ENCODE measurements at places on chromosomes 16 and 17.

DNA sequence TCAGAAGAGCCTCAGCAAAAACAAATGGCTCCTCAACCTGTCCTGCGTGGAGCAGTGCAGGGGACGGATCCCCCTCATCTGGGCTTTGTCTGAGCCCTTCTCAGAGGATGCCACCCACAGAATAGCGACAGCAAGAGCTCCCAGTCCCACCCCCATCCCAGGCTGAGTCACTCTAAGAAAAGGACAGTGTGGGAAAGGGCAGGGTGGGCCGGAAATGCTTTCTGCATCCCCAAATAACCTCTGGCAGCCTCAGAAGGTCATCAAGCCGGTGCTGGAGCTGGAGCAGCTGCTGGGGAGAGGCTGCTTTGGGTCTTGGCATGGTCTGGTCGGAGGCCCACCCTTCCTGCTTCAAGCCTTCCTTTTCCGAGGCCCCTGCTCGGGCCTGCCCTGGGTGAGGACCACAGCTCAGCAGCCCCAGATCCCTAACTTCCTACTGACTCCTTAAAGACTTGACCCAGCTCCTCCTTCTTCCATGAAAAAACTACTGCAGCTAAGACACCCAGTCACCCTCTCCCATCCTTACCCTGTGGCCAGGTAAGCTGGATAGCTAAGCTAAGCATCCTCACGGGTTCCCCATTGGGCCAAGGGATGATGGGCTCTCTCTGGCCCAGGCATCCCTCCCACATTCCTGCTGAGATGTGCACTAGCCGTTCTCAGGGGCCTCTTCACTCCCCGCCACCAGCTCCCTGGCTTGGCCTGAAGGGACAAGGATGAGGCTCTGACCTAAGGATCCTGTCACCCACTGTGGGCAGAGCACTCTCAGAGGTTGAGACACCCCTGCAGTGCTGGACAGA is 8.7 kb downstream of the SLC12A4 start:
- DNase-seq: no peak

DNA sequence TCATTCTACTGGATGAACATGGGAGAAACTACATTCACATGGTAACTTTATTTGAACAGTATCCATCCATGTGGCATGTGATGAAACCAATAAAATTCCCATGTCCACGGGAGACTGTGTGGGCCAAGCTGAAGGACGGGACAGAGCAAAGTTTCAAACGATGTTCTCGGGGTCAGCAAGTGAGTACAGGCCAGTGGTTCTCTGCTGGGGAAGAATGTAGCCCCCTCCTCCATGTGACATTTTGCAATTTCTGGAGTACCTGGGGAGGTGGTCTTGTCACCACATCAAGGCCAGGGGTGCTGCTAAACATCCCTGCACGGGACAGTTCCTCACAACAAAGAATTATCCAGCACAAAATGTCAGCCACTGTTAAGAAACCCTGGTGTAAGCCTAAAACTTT is 7.4 kb upstream of the TANGO6 start:
- no peak for DNase-seq

- no peak for DNase-seq
Observed at GRCh38 chr16:81165411-81166097, 69.4 kb upstream of the GCSH start.

GRCh38 chr16:510066-510825 is 17.3 kb upstream of the CAPN15 start:
- DNase-seq: no peak

DNA sequence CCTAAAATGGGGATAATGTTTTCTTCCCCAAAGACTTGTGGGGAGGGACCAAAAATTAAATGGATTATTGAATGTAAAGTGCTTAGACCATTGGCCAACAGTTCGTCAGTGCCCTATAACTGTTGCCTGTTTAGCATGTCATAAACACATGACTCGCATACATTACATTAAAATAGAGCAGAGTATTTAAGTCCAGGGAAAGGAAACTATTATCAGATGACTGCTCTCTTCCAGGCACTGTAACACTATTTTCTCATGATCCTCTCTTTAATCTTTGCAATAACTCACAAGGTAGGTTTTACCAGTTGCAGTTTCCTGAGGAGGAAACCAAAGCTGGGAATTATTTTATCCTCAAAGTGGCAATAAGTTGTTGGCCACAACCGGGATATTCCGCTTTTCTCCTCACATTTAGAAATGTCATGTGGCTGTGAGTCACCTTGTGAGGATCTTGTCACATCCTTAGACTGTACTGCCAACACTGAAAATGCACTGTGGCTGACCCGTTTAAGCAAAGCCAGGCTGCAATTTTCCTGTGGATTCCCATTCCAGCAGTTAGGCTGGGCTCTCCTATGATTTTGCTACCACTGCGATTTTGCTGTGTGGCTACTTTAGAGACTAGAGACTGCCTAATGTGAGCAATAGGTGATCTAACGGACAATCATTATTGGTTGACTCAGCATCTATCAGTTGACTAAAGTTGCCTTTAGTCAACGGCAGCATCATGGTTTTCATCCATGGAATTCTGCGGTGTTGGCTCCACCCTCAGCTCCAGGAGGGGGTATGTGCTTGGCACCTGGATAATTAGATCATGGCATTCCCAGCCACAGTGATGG is 58.3 kb upstream of the DHX40 start:
- no peak for DNase-seq

All from natural killer cell treated with Interleukin-12 subunit alpha and Interleukin-12 subunit beta and Interleukin-15 and Interleukin-18, amount 100 ng/mL, for 72 hours (primary cell).